Right forelimb (tissue), 1 donor: ENCODE measurements at places on chromosomes 5 and 9.

GRCh38 chr5:62477801-62478200, 65.2 kb downstream of the IPO11 start:
- no peak for DNase-seq

GRCh38 chr5:56071470-56071869, 76.7 kb upstream of the IL6ST start:
- no peak for DNase-seq

DNA sequence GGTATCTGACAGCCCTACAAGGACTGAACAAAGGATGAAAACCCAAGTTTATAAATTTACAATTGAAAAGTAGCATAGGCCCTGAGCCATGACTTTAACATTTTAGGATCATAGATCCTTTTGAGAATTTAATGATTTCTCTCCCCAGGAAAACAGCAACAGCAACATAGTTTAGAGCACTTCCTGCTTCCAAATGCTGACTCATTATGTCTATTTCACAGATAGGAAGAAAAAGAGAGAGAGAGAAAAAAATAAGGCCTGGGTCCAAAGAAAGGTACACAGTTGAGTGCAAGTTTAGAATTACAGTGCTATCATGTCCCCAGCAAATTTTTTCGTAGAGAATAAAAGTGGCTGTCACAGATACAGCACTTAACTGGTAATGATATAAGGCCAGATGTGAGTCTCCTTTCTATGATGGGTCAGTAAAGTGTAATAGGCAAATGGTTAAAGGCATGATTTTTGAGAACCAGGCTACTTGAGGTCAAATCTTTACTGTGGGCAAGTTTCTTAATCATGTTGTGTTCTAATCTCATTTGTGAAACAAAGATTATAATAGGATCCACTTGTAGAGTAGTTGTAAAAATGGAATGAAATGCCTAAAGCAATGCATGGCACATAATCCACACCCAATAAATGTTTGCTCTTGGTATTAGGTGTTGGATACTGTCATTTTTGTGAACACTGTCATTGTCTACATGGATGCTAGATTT, 12.3 kb upstream of the PPP2R2B start:
- no peak for DNase-seq

DNA sequence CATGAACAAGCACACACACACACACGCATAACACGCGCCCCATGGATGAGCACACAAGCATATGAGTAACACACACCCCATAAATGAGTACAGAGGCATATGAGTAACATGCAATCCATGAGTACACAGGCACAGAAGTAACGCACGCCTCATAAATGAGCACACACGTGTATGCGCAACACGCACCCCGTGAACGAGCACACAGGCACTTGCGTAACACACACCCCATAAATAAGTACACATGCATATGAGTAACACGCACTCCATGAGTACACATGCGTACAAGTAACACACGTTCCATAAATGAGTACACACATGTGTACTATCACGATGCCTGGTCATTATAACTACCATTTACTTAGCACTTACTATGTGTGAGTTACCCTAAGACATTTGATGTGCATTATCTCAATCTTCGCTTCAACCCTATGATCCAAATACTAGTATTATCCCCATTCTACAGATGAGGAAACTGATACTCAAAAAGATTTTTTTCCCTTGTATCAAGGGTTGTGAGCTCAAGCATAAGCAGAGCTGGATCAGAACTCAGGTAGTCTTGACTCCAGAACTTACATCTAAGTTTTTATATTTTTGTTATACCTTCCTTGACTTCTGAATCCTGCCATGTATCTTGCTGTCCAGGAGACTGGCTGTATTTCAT, 7.7 kb downstream of the MED27 start:
- DNase-seq, result no peak

DNA sequence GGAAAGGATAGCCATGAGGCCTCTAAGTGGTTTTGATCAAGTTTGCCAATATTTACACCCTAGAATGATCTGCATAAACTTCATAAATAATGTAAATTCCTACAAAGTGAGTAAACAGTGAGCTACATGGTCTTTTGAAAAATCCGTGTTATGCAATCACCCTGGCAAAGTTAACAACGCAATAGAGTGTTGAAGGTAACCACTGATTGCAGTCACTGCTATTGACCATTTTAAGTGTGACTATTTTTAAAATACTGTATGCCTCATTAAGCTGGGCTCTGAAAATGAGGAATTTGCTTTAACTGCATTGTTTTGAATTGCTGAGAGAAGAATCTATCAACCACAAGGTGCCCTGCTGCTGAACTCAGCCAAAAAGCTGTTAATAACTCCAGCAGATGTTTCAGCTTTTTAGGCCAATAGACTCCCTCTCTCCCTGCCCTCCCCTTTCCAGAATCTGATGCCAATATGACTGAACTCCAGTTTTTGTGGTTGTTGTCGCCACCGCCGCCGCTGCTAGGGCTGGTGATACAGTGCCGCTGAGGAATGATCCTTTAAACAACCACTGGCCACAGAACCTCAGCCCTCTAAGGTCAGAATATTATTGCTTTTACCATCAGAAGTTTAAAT, 35.3 kb upstream of the SMARCA2 start:
- DNase-seq, result peak; percentile 61
